ENCODE measurements at places on chromosomes 12 and 14.

DNA sequence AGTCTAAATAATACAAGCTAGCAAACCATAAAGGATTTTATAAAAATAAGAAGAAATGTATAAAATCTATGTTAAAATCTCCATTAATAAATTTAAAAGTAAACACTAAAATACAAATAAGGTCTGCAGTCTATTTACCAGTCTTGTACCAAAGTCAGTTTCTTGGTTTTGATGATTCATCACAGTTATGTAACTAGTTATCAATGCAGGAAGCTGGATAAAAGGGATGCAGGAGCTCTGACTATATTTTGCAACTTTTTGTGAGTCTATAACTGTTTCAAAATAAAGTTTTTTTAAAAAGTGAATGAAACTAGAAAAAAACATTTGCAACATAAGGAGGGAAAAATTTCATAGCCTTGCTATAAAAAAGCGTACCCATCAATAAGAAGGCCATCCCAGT, 151.5 kb downstream of the DERA start:
- DNase-seq, result no peak

GRCh38 chr12:47947341-47947740, 16.1 kb upstream of the TMEM106C start:
- DNase-seq, result no peak

DNA sequence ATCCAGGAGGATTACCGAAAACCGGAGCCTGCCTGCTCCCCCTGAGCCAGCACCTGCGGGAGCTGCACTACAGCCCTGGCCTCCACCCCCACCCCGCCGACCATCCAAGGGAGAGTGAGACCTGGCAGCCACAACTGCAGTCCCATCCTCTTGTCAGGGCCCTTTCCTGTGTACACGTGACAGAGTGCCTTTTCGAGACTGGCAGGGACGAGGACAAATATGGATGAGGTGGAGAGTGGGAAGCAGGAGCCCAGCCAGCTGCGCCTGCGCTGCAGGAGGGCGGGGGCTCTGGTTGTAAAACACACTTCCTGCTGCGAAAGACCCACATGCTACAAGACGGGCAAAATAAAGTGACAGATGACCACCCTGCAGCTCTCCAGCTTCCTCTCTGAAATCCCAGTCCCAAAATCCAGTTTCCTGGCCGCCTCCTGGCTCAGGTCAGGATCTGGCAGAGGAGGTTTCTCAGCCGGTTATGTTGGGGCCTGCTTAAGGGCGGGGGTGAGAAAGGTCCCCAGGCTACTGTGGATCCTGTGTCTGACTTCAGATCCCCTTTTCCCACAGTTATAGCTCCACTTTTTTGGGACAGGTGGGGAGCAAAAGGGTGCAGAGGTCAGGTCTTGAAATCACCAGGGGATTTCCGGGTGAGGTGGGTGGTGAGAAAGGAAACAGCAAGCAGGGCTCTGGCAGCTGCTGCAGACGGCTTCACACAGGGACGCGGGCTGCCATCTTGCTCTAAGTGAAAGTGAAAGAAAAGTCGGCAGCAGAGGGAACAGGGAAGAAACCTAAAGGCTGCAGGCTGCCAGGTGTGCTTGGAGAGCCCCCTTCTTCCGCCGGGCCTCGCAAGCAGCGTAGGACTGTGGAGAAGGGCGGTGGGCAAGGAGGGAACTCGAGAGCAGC, at the start of gene TAPBPL:
Gene TAPBPL, plus strand, starts transcription at position 695 of the 897 bp plus-strand sequence. CDS start 207 bp downstream, outside the sequence.
- peak; percentile 84 for DNase-seq

- DNase-seq, result no peak
These were observed 1.9 kb downstream of the SYT1 start for GRCh38 chr12:78866518-78866917.

- DNase-seq, result peak; percentile 5
These were observed 11.0 kb upstream of the OAS2 start for GRCh38 chr12:112967306-112967705.

DNA sequence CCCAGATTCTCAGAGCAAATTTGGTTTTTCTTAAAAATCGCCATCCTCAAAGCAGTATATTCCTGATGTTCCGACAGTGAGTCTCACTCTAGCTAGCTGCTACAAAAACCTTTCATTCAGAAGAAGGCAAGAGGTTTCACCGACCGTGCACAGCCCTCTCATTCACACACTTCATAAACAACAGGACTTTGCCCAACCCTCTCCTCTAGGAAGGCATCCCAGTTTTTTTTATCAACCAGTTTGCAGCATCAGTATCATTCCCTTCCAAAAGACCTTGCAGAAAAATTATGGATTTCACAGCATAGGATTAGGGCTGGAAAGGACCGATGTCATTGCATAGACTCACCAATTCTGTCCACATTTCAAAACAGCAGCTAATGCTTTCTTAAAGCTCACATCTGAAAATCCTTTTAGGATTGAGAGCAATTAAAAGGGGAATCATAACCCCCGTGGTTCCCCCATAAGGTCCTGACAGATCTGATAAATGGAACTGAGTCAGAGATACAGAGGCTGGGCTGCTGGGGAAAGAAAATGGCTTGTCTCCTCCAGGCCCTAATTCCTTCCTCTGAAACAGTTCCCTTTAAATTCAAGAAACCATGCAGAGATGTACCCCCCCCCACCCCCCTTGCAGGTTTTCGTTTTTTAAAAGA, 597 bp downstream of the SVOP start:
- DNase-seq, result no peak

DNA sequence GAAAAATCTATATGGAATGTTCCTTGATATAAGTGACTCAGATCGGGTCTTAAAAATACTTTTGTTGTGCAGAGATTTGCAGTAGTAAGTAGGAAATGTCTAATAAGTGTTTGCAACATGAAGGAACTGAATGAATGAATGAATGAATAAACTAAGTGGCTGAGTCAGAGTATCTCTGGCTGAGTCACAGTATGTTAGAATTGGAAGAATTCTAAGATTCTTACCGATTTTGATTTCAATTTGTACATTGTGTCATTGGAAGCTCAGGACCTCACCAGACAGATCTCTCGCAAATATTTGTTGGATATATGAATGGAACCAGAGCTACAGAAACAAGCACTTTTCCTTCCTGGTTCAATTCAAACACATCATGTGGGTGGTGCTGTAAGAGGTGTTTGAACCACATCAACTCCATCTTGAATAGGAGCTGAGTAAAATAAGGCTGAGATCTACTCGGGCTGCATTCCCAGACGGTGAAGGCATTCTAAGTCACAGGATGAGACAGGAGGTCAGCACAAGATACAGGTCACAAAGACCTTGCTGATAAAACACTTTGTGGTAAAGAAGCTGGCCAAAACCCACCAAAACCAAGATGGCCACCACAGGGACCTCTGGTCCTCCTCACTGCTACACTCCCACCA, 123.9 kb upstream of the FOXN3 start:
- DNase-seq, result no peak

- no peak for DNase-seq
These were observed 29.0 kb downstream of the CCDC60 start for GRCh38 chr12:119363490-119363889.

GRCh38 chr12:132270969-132271754, 58.2 kb downstream of the GALNT9 start:
- no peak for DNase-seq

DNA sequence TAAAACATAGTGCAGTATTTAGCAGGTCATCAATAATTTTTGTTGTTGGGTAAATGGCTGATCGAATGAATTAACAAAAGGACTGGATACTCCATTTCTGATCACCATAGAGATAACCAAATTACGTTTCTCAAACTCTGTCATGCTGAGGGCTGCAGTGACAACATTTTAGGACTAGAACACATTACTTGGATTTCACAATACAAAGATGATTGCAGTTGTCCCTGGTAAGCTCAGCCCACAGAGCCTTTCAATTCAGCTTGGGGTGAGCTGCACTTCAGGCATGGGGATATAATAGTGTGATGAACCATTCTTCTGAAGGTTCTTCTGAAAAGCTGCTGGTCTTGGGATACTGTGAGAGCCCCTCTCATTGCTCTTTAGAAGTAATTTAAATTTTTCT, 74.3 kb downstream of the FAR2 start:
- DNase-seq, result no peak
